ENCODE measurements at places on chromosomes 7 and 10. TPM values are rescaled to one million over a fixed set of nuclear protein-coding genes. Genes with fewer than 3 reads are reported as not detected.

PLAU gene
- 0.82 TPM for total RNA-seq

SPDYE9 gene
- under 0.01 TPM for total RNA-seq

SLF2 gene
- total RNA-seq: 46.5 TPM

CADPS2 gene
- total RNA-seq: 9.8 TPM

KCND2 gene
- 51.8 TPM for total RNA-seq

SLC13A1 gene
- not detected for total RNA-seq

CLDN3 gene
- total RNA-seq: not detected

JCAD gene
- total RNA-seq: 10.2 TPM

GHRHR gene
- not detected for total RNA-seq

FRAT1 gene
- 4.9 TPM for total RNA-seq

EN2 gene
- not detected for total RNA-seq

DYDC2 gene
- 2.4 TPM for total RNA-seq

CDH23 gene
- total RNA-seq: 3.3 TPM

PLPP4 gene
- total RNA-seq: 18.8 TPM

GCK gene
- total RNA-seq: 6.5 TPM

GARIN1A gene
- 0.82 TPM for total RNA-seq

DCLRE1A gene
- 16.7 TPM for total RNA-seq

GLUD1 gene
- 213 TPM for total RNA-seq
